ENCODE measurements at places on chromosomes 7 and 10.
A peak's percentile ranks its signal among the peaks of the same experiment; 100 is the strongest.

- DNase-seq: no peak
Observed at GRCh38 chr10:103635580-103635979, 142.1 kb downstream of the NEURL1 start.

GRCh38 chr7:157830331-157830730 is 493.5 kb downstream of the DNAJB6 start:
- no peak for DNase-seq

- no peak for DNase-seq
Observed at GRCh38 chr7:55556031-55556430, 16.3 kb downstream of the VOPP1 start.

- no peak for DNase-seq
Observed at GRCh38 chr7:157980774-157981173, 606.8 kb downstream of the PTPRN2 start.

- DNase-seq: no peak
Observed at GRCh38 chr10:114315566-114316420, 76.7 kb downstream of the VWA2 start.

DNA sequence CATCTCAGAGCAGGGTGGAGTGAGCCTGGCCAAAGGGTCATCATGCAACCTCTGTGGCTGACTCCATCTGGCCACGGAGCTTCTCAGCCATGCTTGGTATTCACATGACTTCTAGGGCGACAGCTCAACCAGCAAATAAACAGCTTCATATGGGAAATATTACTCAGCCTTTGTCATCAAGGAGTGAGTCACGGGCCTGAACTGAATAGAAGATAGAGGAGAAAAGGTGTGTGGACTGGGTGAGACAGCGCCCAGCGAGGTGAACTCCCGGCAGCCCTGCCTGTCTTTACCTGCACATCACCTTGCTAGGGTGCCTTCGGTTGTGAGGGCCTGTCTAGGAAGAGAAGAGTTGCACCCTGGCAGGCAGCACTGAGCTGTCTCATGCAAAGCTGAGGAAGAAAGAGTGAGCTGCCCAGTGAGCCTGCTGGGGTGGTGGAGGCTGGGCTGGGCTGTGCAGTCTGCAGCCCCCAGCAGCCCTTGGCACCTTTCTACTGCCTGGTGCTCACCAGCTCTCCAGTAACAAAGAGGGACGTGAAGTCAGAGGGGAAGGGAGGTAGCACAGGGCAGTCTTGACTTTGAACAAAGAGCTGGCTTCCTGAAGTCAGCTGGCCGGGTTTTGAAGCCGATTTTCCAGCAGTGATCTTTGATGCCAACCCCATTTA is 114.2 kb downstream of the EGFR start:
- DNase-seq: no peak

GRCh38 chr10:32489901-32490300 is 44.0 kb downstream of the CCDC7 start:
- no peak for DNase-seq

- DNase-seq: no peak
Observed at GRCh38 chr10:103277713-103278536, 987 bp downstream of the INA start.

GRCh38 chr7:87345962-87346371 is 503 bp downstream of the CROT start:
- no peak for DNase-seq

- DNase-seq: no peak
Observed at GRCh38 chr7:155574556-155575290, 28.4 kb upstream of the CNPY1 start.

GRCh38 chr7:27091105-27091504 is 4.7 kb downstream of the HOXA1 start:
- no peak for DNase-seq

DNA sequence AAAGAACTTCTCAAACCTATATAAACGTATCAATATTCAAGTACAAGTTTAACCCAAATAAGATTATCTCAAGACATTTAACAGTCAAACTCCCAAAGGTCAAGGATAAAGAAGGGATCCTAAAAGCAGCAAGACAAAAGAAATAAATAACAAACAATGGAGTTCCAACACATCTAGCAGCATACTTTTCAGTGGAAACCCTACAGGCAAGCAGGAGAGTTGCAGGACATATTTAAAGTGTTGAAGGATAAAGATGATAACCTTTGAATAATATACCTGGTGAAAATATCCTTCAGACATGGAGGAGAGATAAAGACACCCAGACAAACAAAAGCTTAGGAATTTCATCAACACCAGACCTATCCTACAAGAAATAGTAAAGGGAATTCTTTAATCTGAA is 82.8 kb downstream of the TES start:
- no peak for DNase-seq

- no peak for DNase-seq
Observed at GRCh38 chr7:19772306-19772705, 1.1 kb downstream of the TMEM196 start.

GRCh38 chr10:21272643-21273399 is 252.7 kb downstream of the SKIDA1 start:
- DNase-seq: no peak

- DNase-seq: no peak
Observed at GRCh38 chr7:50662996-50663395, 97.8 kb upstream of the DDC start.

DNA sequence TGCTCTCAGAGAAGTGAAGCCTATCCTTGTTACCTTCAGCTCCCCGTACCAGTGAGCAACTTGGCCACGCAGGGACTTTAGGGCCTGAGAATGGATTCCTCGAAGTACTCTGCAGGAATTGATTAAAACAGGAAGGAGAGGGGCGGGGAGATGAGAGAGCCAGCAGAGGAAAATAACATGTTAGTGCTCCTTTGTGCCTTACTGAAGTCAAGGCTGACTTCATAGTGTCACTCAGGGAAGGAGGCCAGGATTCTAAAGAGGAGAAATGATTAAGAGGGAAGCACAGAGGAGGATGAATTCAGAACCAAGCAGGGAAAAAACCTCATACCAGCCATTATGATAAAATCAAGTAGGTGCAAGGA is 195.6 kb upstream of the RHOBTB1 start:
- no peak for DNase-seq

GRCh38 chr10:48762064-48763042 is 77.7 kb downstream of the WDFY4 start:
- DNase-seq: no peak

- DNase-seq: no peak
Observed at GRCh38 chr7:21946222-21946709, 567 bp upstream of the CDCA7L start.

DNA sequence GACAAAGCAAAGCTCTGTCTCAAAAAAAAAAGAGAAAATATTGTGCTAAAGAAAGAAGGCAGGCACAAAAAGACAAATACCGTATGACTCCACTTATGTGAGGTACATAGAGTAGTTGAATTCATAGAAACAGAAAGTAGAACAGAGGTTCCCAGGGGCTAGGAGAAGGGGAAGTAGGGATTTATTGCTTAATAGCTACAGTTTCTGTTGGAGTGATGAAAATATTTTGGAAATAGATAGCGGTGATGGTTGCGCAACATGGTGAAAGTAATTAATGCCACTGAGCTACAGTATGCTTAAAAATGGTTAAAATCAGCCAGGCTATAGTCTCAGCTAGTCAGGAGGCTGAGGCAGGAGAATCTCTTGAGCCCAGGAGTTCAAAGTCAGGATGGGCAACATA is 18.5 kb upstream of the NPFFR1 start:
- DNase-seq: no peak

DNA sequence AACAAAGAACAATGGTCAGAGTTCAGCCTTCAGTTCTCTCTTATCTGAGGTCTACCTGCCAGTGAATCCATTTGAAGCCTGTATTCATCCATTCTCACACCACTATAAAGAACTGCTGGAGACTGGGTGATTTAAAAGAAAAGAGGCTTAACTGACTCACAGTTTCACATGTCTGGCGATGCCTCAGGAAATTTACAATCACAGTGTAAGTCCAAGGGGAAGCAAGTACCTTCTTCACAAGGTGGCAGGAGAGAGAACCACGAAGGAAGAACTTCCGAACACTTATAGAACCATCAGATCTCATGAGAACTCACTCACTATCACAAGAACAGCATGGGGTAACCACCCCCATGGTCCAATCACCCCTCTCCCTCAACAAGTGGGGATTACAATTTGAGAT is 33.0 kb upstream of the SLC25A13 start:
- no peak for DNase-seq

GRCh38 chr10:24952707-24953645 is 570 bp upstream of the PRTFDC1 start:
- peak; percentile 43 for DNase-seq

- no peak for DNase-seq
Observed at GRCh38 chr10:99784016-99784726, 1.7 kb downstream of the ABCC2 start.

- DNase-seq: no peak
Observed at GRCh38 chr10:119386666-119387065, 155.9 kb downstream of the RGS10 start.

DNA sequence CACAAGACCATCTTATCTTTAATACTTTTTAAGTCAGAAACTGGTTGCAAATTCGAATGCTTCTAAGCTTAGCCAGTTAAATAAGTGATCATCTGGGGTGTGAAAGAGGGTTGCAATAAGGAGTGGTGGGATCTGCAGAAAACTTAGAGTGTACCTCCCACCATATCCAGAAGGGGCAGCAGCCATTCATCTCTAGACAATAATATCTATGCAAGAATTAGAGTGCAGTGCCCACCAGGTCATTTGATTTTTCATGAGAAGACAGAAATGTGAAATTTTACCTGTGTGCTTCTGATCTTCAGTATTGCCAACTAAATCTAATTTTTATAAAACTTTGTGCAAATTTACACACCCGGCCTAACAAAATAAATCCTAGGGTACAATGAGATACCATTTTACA is 127.2 kb upstream of the SP4 start:
- no peak for DNase-seq

GRCh38 chr7:87110778-87111177 is 41.5 kb upstream of the DMTF1 start:
- no peak for DNase-seq

GRCh38 chr10:77461636-77462296 is 175.8 kb downstream of the KCNMA1 start:
- DNase-seq: no peak

GRCh38 chr7:94980418-94981142 is 73.2 kb downstream of the PPP1R9A start:
- no peak for DNase-seq

DNA sequence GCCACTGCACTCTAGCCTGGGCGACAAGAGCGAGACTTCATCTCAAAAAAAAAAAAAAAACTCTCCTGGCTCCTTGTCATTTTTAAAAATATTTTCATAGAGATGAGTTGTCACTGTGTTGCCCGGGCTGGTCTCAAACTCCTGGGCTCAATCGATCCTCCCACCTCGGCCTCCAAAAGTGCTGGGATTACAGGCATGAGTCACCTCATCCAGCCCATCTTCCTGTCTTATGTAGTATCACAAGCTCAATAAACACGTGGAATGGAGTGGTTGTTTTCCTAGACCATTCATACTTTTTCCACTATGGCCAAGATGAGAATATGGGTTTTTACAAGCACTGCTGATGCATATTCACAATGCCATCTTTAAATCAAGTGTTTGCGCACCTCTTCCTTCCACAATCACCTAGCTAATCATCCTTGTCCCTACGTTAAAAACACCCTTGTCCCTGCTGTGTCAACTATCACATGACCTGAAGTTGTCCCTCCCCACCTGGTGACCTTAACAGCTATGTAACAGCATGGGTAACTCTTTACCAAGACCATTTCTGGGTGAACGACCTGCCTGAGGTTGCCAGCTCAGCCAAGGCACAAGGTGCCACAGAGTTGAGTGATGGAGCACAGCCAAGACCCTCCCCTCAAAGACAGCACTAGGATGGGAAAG is 21.3 kb downstream of the DLG5 start:
- no peak for DNase-seq

DNA sequence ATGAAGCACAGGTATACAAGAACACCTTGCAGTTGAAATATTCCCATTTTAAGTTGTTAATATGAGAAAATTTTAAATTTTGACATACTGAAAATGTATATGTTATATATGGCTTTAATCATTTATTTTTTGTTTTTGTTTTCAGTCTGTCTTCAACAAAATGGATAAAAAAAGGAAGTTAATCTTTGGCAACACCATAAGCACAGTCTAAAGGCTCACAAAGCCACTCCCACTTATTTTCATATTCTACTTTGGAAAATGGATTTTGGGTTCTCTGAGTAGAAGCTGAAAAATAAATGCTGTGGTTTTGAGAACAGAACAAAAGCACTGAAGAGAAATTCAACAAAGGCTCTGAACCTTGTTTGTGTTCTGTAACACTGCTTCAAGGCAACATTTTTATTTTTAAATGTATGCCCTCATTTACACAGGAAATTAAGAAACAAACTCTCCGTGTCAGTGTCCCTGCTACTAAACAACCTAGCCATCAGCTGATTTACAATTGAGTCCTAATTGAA is 81.3 kb upstream of the LRRN3 start:
- DNase-seq: no peak

- DNase-seq: no peak
Observed at GRCh38 chr10:50740293-50740648, 535 bp downstream of the ASAH2B start.

DNA sequence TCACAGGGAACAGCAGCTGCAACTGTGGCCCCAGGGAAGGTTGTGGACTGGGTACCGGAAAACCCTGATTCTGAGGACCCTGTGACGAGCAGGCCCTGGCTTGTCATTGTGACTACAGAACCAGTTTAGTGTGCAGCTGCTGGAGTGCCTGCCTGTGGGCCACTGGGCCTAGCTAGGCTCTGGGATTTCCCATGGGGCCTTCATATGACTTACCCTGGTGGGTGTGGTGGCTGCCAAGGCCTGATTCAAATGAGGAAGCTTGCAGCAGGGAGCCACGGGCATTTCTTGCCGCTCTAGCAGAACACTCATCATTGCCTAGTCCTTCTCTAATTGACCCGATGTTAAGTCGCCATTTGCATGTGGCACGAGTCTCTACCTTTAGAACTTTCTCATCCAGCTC is 14.7 kb upstream of the CAMK2G start:
- DNase-seq: peak; percentile 84

GRCh38 chr7:99459087-99459486 is 6.9 kb downstream of the ATP5MF start:
- no peak for DNase-seq
